ENCODE measurements at places on chromosomes 2 and 18.

GRCh38 chr2:216905649-216906329, 45.9 kb upstream of the TNP1 start:
- DNase-seq = no peak

GRCh38 chr18:46711444-46711863, 45.4 kb downstream of the ST8SIA5 start:
- no peak for DNase-seq

GRCh38 chr2:60549238-60549927, 4.1 kb downstream of the BCL11A start:
- peak; percentile 52 for DNase-seq

DNA sequence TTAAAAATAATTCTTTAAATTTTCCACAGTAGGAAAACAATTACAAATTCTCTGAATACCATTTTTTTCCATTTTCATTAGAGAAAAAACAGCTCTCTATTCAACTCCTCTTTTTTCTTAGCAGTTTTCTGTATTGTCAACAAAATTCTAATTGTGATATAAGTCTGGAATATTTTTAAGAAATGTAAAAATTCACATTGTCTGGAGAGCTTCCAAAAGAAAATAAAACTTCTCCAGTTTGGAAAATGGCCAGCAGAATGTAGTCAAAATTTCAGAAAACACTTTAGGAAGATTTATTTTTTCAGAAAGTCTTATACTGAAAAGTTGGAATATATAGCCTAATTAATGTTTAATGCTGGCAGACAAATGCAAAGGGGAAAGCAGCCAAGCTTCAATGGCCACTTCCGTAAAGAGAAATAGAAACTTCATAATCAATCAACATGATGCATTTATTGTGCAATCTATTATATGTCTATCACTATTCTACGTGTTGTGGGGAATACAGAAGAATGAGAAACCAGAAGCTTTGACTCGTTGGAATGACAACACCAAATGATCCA, 733.2 kb upstream of the PKDCC start:
- no peak for DNase-seq

GRCh38 chr2:113376913-113377445, 60.5 kb upstream of the ZNG1B start:
- no peak for DNase-seq

DNA sequence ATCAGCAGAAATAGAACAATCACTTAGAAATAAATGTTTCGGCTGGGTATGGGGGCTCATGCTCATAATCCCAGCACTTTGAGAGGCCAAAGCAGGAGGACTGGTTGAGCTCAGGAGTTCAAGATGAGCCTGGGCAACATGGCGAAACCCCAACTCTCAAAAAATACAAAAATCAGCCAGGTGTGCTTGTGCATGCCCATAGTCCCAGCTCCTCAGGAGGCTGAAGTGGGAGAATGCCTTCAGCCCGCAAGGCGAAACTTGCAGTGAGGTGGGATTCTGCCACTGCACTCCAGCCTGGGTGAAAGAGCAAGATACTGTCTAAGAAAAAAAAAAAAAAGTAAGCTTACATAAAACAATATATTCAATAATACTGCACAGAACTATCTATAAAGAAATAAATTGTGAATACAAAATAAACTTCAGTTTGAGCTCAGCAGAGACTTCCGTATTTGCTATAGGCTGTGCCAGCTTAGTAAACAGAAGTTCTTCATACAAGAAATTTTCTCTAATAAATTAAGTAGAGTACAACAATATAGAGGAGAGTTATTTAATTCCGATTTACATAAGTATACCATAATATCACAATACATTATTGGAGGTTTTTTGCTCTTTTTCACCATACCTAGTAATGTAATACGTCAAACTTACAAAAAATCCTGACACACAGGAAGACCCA, 43.6 kb downstream of the SRBD1 start:
- DNase-seq = no peak
